ENCODE measurements at places on chromosomes 1 and 21.

DNA sequence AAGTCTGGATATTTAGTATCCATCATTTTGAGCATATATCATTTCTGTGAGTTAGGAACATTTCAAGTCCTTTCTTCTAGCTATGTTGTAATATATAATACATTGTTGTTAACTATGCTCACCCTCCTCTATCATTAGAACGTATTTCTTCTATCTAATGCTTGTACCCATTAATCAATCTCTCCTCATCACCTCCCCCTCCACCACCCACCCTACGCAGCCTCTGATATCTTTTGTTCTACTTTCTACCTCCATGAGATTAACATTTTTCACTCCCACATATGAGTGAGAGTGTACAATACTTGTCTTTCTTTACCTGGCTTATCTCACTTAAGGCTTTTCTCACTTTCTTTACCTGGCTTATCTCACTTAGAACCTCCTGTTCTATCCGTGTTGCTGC lies 156.2 kb downstream of the FMN2 start:
- no peak for DNase-seq

DNA sequence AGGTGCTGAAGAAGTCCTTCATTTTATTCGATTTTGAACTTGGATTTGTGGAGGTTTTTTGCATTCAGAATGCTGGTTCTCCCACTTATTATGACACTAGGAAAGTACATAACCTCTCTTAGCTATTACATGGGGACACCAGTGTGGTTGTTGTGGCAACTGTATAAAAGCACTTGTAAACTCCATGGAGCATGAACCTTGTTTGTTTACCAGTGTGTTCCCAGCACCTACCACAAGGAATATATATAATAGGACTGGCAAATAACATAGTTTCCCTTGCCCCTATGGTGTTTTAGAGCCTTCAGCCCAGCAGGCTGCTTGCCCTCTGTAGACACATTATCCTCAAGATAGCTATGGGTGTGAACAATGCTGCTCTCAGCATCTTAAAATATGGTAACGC lies 43.1 kb downstream of the RASSF5 start:
- DNase-seq, result no peak

- no peak for DNase-seq
Observed at GRCh38 chr1:16174261-16174868, 18.5 kb upstream of the EPHA2 start.

GRCh38 chr21:38806153-38806941 lies 618 bp downstream of the ETS2 start:
- DNase-seq, result peak; percentile 24

GRCh38 chr1:109257682-109258421 lies 8.5 kb downstream of the CELSR2 start:
- no peak for DNase-seq

- no peak for DNase-seq
Observed at GRCh38 chr1:175878775-175879174, 135.4 kb upstream of the TNR start.

DNA sequence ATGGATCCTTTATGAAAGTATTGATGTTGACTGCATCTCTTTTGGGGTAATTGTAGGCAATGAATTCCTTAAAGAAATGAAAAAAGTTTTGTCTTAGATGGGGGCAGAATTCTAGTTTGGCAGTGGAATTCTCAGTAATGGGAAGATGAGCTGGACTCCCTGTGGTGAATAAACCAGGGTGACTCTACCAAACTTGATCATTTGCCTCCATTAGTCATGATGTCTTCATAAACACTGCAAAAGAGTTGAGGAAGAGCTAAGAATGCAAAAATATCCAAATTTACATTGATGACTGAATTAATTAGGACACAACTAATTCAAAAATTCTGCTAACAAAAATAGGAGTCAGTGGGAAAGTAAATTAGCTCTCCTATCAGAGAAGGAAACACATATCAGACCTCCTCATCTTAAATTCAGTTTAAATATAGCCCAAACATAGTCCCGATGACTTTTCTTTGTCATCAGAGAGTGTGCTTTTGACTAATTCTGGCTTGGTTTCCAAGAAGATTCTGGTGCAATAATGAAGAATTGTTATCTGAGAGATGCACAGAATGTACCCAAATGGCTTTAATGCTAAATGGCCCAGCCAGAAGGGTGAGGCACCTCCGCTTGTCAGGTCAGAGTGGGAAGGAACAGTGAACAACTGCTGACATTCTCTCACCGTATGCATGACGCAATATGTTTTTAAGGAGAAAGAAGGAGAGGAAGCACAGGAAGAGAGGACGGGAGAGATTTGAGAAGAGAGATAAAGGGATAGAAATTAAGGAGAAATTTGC lies 525.1 kb downstream of the LMO4 start:
- DNase-seq, result no peak

- DNase-seq, result no peak
Observed at GRCh38 chr1:90671741-90672140, 45.4 kb downstream of the BARHL2 start.

DNA sequence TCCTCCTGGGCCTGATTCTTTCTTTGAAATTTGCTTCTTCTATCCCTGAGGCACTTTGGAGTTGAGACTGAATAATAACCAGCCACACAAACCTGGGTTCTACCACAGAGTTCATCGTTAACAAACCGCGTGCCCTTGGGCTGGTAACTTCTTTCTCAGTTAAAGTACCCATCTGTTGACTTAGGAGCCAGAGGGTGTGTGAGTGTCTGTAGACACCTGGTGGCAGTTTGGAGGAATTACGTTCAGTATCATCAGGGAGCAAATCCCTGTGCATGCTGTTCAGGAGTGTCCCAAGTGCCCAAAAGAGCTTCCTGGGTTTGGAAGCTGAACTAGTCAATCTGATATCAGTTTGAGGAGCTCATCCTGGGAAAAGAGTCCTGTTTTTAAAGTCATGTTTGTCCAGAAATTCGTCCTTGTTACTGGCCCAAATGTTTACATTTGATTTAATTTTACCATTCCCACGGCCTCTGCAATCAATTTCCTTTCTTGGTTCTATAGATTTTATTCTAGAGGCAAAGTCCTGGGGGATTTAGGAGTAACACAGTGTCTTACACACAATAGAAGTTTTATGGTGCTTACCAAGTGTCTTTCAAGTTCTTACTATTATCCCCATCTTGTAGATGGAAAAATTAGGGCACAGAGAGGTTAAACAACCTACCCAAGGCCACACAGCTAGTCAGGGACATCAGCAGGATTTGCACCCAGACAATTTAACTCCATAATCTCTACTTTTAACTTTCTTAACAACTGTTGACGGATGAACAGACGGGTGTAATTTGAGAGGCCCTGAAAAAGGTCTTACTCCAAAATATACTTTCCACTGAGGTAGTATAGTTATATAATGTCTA lies 26.7 kb upstream of the RPTN start:
- peak; percentile 46 for DNase-seq

DNA sequence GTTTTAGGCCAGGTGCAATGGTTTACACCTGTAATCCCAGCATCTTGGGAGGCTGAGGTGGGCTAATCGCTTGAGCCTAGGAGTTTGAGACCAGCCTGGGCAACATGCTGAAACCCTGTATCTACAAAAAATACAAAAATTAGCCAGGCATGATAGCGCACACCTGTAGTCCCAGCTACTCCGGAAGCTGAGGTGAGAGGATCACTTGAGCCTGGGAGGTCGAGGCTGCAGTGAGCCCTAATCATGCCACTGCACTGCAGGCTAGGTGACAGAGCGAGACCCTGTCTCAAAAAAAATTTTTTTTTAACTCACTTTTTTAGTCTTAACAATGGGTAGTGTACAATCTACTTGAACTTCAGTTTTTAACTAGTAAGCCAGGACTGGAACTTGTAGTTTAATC lies 137.5 kb downstream of the HS2ST1 start:
- DNase-seq, result no peak

- DNase-seq, result no peak
Observed at GRCh38 chr1:41745022-41745421, 173.7 kb downstream of the HIVEP3 start.

All from MG63 (cell line).